ENCODE measurements at places on chromosomes 2 and 18.

GRCh38 chr2:222054813-222055212, 244.0 kb downstream of the PAX3 start:
- no peak for DNase-seq

GRCh38 chr2:6290217-6291015, 575.3 kb downstream of the CMPK2 start:
- no peak for DNase-seq

GRCh38 chr2:98936353-98937351, 627 bp upstream of the CRACDL start:
- DNase-seq: peak; percentile 22

DNA sequence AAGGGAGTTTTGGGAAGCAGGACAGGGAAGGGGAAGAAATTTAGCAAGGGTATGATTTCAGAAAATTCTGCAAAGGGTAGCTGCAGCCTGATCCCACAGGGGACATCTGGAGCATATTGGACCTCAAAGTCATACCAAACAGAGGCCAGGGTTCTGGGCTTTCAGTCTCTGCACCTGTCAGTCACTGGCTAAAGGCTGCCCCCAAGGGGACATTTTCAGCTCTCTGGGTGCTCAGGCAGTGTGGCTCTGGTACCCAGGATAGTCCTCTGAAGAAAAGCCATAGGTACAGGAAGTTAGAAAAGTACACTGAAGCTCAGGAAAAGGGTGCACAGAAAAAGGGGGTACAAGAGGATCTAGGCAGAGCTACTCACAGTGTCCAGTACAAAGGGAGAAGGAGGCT, 149.2 kb downstream of the INSIG2 start:
- DNase-seq: no peak

GRCh38 chr2:35852-36251, 10.5 kb downstream of the FAM110C start:
- DNase-seq: no peak

DNA sequence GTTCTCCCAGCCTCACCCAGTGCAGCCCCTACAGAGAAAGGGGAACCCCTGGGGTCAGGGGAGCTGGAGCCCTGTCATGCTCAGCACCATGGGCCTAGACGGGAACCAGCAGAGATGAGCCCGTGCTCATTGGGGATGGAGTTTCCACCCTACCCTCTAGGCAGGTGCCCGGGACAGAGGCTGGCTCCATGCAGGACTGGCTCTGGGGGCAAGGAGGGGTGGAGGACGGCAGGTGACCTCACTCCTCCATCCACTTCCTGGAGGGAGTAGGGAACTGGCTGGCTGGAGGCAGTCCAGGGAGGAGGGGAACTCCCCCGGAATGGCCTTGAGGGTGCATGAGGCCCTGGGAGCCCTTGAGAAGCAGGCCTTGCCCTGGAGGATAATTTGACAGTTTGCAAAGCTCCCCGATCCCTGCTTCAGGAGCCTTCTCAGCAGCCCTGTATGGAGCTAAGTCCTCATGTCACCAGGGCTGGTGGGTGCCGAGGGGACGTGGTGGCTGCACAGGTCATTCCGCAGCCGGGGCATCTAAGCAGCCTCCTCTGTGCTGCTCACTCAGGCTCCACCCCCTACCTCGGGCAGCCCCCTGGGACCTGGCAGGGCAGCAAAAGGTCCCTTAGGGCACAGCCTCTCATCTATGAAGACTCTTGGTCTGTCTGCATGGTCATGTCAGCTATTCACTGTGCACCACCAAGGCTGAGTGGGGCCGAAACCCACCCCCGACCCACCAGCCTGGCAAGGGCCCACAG, 2.1 kb downstream of the NEURL3 start:
- DNase-seq: no peak

- DNase-seq: peak; percentile 22
These were observed 25.4 kb upstream of the MGAT5 start for GRCh38 chr2:134228493-134228903.
